ENCODE measurements at places on chromosomes 1 and 21.

- DNase-seq, result peak; percentile 74
Measured at GRCh38 chr1:41650028-41650880, 165.8 kb upstream of the EDN2 start.

DNA sequence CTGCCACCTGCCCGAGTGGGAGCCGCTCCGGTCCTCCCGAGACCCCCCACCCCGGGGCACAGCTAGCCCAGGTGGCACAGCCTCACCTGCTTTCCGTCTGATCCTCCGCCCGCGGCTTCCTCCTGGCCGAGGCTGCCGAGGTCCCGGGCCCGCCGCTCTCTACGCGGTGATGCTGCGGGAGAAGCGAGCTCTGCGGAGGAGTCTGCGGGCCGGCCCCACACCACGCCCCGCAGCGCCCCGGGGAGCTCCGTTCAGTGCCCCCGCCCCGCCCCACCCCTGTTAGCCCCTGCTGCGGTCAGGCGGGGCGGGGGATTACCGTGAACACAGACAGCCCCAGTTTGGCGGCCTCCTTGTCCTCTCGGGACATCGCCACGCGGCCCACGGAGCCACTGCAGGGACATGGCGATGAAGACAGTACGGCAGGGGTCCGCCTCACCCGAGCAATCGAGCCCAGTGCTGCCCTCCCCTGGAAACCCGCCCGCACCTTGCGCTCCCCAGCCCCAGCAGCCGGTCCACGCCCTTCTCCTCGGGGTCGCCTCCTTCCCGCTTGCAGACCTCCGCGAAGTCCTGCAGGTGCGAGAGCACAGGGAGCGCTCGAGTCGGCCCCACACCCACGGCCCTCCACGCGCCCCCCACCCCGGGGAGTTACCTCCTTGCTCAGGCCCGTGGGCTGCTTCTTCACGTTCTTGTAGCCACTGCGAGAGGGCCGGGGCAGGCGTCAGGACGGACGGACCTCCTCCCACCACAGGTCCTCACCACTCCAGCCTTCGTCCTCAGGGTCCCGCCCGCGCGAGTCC is 933 bp downstream of the C1orf35 start:
- DNase-seq, result peak; percentile 29

DNA sequence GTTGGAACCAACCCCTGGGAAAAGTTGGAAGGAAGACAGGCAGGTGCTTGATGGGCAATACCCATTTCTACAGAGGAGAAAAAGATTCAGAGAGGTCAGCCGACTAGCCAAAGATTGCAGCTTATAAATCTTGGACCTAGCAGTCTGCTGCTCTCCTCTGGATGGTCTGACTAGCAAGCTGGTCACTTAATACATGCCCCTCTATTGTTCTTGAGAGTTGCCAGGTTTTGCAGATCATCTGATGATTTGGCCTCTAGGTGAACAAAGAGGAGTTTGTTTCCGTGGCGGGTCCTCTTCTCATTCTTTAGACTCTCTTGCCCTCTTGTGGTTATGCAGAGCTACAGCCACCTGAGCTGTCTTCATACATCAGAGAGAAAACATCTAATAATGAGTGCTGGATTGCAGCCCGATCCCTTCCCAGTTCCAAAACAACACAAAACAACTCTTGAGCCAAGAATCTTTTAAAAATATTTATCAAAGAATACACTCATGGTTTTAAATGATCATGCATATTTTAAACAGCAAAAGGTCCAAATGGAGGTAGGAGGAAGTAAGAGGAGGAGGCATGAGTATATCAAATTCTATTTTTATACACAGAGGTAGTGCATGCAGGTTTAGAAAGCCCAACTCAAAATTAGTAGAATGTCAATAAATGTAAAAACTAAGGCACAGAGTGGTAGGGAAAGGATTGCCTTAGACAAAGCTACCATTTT is 115.7 kb downstream of the SLC30A10 start:
- peak; percentile 34 for DNase-seq

DNA sequence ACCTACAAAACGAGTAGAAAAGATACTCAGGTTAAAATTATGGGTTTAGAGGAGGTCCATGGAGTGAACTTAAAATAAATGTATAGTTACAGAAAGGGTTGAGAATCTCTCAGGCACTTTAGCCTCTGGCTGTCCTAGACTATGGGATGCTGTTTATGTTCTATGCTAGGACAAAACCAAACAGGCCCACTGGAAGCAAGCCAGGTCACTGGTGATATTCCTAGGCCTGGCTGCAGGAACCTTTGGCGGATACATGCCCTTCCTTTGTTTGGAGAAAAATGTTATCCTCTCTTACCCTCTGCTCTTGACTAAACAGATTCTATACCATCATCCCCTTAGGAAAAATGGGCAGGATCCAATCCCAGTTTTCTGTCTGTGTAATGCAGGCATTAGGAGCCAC is 90.7 kb upstream of the DUSP10 start:
- no peak for DNase-seq

GRCh38 chr21:34567604-34568155 is 47.2 kb downstream of the RCAN1 start:
- no peak for DNase-seq

- DNase-seq, result no peak
Measured at GRCh38 chr1:61776091-61776490, 33.8 kb downstream of the PATJ start.

DNA sequence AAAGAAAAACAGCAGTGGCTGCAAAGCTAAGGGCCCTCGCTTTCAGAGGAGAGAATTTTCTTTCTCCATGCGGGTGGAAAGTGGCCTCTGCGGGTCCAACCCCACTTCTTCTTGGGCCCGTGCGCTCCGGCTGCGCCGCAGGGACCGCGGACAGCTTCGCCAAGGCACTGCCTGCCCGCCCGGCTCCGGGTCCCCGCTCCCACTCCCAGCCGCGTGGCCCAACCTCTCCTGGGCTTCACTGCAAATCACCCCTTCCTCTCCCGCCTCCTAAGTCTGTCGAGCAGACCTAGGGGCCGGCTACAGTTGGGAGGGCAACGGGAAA is 1.0 kb upstream of the RUNX3 start:
- DNase-seq, result no peak

GRCh38 chr1:47252369-47252768 is 20.3 kb upstream of the TAL1 start:
- no peak for DNase-seq

DNA sequence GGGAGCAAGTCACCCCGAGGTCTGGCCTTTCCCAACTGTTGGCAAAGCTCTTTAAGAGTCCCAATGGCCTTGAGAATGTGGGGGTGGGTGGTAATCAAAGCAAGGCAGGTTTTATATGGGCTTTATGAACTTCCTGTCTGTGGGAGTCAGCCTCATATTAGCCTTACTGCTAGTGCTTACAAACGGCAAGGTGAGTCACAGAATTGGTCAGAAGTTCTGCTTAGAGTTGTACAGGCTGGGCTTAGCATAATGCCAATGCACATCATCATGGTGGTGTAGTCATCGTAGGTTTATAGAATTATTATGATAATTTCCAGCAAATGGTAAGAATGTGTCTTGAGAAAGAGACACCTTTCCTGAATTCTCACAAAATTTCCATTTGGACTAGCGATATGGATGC is 192.7 kb upstream of the KIAA0040 start:
- DNase-seq, result no peak

DNA sequence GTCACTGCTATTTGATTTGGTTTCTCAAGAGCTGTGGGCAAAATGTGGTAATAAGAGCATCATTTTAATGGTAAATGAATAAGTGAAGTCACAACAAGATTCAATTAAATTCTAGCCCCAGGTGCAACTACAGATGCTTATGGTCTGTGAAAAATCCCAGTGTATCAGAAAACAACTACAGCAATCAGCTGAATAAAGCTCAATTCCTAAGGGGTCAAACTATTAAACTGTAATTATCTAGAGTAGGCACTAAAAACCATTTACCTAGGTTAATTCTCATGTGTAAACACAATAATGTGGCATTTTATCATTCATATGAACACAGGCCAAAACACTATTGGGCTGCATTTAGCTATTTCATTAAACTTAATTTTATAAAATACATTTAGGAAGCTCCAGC is 9.6 kb downstream of the TARBP1 start:
- DNase-seq, result no peak

DNA sequence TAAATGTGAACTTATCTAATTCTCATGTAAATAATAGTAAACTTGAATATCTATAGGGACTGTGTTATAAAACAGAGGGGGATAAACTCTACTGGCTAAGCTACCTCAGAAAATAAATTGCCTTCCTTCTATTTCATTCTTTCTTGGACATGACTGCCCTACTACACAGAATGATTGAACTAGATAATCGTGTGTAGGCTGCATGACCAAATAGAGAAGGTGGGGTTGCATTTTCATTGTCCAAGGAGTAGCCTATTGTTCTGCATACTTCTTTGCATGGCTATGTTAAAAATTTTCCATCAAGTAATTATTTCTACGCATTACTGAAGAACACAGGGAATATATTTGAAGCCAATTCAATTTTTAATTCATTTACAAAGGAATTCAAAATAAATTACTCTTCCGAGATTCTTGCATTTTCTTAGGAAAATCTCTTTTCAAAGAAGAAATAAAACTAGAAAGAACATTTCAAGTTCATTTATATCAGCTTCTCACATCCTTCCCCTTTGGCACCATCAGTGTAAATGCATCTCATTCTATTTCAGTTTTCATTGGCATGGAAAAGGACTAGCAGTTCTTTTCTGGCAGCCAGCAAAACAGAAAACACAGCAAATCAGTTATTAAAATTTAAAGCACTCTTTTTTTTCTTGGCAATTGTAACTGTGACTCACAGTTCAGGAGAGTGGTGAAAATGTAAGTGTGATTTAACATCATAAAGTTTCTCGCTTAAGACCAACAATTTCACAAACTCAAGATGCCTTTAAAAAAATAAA is 714.7 kb downstream of the NCAM2 start:
- no peak for DNase-seq

DNA sequence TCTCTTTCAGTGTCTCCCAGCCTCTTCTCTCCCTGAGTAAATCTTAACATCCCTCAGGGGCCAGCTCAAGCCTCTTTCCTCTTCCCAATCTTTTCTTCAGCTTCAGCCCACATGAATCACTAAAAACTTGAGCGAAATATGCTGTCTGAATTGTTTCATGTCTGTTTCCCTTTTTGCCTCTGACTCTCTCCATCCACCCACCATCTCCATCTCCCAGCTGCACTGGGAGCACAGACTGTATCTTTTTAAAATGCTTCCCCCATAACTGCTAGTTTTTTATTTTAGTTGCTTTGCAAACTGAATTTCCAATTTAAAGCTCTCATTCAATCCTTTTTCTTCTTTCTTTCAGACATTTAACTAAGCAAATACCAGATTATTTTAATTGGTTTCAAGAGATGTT is 3.0 kb upstream of the AHCTF1 start:
- peak; percentile 36 for DNase-seq

DNA sequence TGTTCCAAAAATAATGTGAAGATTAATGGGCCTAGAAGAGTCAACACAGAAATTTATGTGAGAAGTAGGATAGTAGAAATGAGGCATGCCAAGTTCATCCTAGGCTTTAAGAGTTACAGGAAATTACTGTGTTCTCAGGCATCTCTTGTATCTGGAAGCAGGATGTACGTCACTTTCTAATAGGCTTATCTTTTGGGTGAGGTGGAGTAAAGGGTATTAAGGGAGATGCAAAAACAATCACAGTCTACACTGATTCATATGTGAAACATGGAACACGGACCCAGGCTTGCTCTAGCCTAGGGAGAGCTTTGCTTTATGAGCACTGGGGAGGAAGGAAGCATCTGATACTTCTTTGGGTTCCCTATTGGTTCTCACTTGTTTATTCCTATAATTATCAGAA is 84.5 kb upstream of the RGS4 start:
- DNase-seq, result no peak

DNA sequence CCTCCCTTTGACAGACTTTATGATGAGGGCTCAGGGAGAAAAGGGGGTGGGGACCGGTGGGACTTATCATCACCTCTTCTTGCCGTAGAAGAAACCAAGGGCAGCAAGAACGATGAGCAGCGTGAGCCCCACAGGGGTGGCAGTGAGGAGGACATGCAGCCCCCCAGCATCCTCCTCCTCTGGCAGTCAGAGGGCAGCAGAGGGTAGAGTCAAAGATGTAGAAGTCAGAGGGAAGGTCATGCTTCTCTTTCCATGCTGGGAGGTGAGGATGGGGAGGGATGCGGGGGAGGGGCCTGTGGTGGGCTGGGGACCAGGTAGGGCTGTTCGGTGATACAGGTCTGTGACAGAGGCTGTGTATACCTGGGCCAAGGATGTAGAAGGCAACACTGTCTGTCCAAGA is 14.8 kb downstream of the INSRR start:
- no peak for DNase-seq

DNA sequence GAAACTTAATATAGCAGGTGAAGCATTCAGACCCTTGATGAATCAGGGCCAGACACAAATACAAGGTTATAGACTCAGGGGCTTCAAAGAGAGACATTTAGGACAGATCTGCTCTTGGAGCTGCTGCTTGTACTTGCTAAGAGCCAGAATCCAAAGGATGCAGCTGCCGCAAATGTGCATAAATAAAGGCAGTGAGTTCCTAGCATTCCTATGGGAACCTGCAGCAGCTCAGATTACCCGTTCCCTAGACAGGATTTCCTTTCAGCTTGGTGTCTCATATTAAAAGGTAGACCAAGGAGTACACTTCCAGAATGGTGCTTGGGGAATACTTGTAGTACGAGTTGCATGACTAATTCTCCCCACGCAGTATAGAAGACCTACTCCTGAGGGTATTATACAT is 9.7 kb upstream of the LRRC53 start:
- no peak for DNase-seq

DNA sequence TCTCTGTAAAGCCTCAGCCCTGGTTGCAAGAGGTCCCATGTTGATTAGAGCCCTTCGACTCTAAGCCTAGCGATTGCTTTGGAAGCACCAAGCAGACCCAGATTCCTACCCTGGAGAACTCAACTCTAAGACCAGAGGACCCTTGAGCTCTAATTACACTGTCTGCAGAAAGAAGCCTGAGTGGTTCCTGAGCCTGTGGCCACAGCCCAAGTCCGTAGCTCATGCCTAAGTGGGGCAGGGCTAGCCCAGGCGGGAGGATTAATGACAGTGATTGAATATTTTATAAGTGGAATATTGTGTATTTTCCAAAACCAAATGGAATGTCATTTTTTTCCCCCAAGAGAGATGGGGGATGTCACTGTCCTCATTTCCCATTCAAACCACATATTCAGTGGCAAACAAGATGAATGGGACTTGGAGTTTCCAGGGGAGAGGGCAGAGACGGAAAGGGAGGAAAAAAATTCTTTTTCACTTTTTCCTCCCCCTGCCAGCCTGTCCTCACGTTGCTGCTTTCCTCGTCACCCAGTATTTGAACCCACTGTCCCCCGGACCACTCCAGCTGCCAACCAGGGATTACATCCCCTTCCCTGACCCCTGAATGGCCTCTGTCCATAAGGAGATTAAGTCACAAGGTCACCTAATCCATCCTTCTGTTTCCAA is 79.6 kb upstream of the CTTNBP2NL start:
- DNase-seq, result no peak

DNA sequence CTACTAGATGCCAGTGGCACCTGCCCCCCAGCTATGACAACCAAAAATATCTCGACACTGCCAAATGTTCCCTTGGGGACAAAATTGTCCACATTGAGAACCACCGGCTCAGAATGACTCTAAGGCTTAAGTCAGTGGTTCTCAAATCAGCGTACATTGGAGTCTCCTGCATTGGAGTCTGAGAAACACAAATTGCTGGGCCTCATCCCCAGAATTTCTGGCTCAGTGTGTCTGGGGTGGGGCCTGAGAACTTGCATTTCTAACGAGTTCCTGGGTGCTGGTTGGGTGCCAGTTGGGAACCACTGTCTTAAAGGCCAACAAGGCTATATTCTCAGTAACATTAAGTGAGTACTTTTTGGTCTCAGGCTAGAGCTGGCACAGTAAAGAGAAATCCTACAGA is 77.7 kb upstream of the GADD45A start:
- no peak for DNase-seq

Measured in inflammatory macrophage treated with lipopolysaccharide for 4 hours (primary cell).